Fibroblast of the aortic adventitia (primary cell): ENCODE measurements at places on chromosomes 3 and 15. TPM values are rescaled to one million over a fixed set of nuclear protein-coding genes. Genes with fewer than 3 reads are reported as not detected.

The CLEC3B gene
- 10.5 and 12.4 TPM in 2 replicates for total RNA-seq

The USP19 gene
- 23.7 and 36.0 TPM in 2 replicates for total RNA-seq

DNA sequence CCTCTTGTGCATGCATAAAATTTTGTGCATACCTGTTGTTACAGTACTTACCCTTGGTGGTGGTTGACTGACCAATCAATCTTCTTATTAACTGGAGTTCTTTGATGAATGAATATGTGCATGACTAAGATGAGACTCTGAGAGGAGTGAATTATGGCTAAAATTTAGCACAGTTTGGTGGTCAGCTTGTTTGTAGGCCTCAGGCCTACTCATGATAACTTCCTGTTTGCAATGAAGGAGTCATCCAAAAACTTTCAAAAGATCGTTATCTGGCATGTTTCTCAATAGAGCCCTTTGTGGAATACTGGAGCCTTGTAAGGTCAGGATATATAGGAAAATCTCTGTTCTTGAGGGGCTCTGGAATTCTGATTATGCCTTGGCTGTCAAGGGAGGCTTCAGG lies 66.5 kb downstream of the LEKR1 start:
- peak; percentile 23 for DNase-seq

The GOLGA8J gene
- total RNA-seq = not detected in 2 replicates

- DNase-seq = no peak
Observed at GRCh38 chr3:145134738-145135137, 1026.2 kb downstream of the PLOD2 start.

GRCh38 chr3:43259626-43260025 lies 26.7 kb upstream of the SNRK start:
- no peak for DNase-seq

The ALPK3 gene
- total RNA-seq = 0.18 and 0.65 TPM in 2 replicates

- peak; percentile 72 for DNase-seq
Observed at GRCh38 chr3:174325834-174326700, 533.1 kb upstream of the NAALADL2 start.
